ENCODE measurements at places on chromosomes 2 and 18.
A peak's percentile ranks its signal among the peaks of the same experiment; 100 is the strongest.

DNA sequence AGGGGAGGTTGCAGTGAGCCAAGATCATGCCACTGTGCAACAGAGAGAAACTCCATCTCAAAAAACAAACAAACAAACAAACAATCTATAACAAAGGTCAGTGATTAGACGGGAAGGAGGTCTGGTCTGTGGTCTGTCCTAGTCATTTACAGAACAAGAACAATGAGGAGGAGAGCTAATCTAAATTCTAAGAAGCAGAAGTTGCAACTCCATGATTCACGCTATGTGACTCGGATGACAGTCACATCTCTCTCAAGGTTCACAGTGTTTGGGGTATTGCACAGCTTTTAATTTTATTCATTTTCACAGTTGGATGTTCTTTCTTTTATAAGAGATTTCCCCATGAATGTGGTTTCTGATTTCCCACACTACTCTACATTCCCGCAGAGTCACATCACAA is 218.7 kb upstream of the PIEZO2 start:
- no peak for DNase-seq

- no peak for DNase-seq
Measured at GRCh38 chr2:151761687-151762086, 27.4 kb upstream of the NEB start.

DNA sequence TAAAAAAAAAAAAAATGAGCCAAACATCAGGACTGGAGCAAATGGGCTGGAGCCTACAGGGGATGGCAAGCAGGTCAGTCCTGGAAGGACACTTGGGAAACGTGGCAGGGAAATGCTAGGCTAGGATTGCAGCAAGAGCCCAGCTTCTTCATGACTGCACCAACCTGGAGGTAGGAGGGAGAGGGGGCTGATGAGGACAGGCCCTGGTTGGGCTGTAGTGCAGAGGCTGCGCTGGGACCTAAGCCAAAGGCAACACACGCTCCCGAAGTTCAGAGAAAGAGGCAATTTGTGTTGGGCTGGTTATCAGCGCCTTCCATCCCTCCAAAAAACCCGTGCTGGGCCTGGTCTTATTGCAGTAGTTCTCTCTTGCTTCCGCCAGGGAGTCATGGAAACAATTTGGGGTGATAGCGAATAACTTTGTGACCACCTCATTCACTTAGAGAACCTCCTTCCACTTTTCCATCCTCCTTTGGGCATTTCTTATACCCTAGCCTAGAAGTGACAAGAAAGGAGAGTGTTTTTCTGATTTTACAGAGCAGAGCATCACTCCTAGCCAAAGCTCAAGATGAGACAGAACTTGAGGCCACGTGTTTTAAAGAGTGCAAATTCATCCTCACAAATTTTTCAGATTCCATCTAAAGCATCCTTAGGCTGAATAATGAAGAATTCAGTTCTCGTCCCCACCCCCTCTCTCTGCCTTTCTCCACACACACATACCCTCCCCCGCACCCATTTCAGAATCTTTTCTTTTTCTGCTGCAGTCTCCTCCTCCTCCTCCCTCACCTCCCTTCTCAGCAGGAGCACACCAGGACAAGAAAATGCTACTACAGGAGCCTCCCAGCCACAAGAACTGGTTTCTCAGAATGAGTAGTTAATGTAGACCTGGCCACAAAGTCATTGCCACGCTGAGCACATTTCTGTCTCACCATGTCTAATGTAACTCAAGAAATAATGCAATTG is 82.5 kb upstream of the STPG4 start:
- DNase-seq: peak; percentile 76

DNA sequence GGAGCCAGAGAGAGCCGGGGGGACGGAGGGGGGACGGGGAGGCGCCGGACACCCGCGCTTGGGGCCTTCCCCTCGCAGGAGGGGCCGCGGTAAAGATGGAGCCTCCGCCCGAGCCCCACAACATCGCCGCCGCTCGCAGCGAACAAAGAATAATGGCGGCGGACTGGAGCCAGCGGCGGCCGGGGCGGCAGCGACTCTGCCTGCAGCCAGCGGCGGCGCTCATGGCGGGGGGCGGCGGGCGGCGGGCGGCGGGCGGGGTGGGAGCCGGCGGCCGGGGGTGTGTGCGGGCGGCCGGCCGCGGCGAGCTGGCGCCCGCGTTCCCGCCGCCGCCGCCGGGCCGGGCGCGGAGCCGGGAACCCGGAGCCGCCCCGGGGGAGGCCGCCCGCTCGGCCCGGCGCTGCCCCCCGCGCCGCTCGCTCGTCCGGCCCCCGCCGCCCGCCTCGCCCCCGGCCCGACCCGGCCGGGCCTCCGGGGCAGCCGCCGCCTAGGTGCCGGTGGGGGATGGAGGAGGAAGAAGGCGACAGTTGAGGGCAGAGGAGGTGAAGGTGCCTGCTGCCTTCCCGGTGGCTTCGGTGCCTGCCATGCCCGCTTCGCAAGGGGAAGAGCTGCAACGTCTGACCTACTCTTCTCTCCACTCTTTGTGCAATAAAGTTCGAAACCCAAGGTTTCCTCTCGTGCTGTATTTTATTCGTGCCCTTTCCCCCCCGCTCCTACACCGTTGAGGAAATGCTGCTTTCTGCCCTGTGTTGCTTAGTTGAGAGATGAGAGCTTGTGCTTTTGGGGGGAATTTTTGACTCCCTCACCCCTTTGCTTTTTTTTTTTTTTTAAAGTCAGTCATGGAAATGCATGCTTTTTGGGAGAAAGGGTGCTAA is 634 bp downstream of the CREB1 start:
- DNase-seq: peak; percentile 58

- no peak for DNase-seq
Measured at GRCh38 chr2:67516899-67517530, 119.9 kb downstream of the ETAA1 start.

DNA sequence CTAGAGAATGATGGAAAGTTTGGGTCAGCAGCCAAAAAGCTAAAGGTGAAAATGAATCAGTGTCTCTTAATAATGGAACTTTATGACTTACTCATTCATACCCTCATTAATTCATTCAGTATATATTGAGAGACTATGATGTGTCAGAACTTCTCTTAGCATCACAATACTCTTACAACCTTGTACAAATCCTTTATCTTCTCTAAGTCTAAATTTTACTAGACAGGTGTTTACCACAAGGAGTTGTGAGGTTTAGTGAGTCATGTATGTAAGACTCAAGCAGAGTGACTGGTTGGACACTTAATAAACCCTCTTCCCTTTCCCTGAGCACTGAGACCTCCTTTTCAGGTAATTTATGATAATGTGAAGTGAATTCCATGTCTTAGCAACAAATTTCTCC is 129.6 kb downstream of the PPP1R1C start:
- no peak for DNase-seq

- no peak for DNase-seq
Measured at GRCh38 chr2:236608188-236608525, 38.5 kb downstream of the ACKR3 start.

DNA sequence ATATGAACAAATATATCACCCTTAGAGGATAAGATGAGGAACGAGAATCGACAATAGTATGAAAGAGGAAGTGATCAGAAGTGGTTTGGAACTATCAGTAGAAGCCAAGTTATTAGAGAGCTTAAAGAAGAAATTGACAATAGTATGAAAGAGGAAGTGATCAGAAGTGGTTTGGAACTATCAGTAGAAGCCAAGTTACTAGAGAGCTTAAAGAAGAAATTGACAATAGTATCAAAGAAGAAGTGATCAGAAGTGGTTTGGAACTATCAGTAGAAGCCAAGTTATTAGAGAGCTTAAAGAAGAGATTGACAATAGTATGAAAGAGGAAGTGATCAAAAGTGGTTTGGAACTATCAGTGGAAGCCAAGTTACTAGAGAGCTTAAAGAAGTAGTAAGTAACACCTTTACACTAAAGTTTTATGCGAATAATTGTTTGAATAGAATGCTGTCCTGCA is 175.5 kb downstream of the ZNF407 start:
- no peak for DNase-seq

DNA sequence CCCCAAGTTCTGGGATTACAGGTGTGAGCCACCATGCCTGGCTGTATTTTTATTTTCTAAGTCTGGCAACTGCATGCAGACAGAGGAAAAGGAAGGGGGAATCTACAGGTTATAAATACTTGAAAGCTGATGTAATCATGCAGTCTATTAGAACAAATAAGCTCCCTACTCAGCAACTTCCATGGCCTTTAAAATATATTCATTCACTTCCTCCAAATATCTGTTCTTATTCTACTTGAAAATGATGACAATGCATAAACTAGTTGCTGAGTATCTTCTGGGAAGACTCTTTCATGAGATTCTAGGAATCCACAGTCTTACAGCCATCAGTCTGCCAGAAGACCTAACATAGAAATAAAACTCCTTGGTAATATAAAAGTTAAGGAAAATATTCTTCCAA is 66.9 kb upstream of the NCKAP5 start:
- no peak for DNase-seq

GRCh38 chr2:230582851-230583283 is 129.8 kb upstream of the CAB39 start:
- no peak for DNase-seq

- no peak for DNase-seq
Measured at GRCh38 chr2:207107131-207107530, 58.6 kb downstream of the KLF7 start.

- DNase-seq: no peak
Measured at GRCh38 chr2:128838244-128838643, 519.6 kb upstream of the HS6ST1 start.

- DNase-seq: no peak
Measured at GRCh38 chr2:7060631-7061449, 143.6 kb downstream of the RNF144A start.

GRCh38 chr2:143241403-143242088 is 112.3 kb downstream of the ARHGAP15 start:
- DNase-seq: no peak

- DNase-seq: no peak
Measured at GRCh38 chr2:109463236-109463635, 150.5 kb downstream of the SEPTIN10 start.

DNA sequence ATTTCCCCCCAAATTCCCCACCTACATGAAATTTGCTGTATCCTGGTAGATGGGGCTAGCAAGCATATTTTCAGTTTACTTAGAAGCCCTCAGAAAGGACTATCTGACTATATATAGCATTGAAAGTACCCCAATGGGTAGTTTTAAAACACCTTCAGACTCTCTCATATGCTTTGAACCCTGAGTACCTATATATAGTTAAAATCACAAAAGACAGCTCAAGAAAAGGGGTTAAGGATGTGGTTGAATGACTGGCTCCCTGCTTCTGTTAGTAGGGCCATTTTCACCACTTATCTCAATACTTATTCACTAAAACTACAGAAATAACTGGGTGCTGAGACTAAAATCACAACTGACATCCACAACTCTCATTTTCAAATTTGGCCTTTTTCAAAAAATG is 18.5 kb downstream of the WDPCP start:
- no peak for DNase-seq

- no peak for DNase-seq
Measured at GRCh38 chr18:51753365-51754057, 556.0 kb upstream of the MEX3C start.

GRCh38 chr18:49464718-49465598 is 4.5 kb upstream of the DYM start:
- DNase-seq: no peak

- DNase-seq: no peak
Measured at GRCh38 chr18:64119916-64120315, 29.0 kb downstream of the LINC00305 start.

- no peak for DNase-seq
Measured at GRCh38 chr2:228876276-228876675, 394.8 kb downstream of the PID1 start.

DNA sequence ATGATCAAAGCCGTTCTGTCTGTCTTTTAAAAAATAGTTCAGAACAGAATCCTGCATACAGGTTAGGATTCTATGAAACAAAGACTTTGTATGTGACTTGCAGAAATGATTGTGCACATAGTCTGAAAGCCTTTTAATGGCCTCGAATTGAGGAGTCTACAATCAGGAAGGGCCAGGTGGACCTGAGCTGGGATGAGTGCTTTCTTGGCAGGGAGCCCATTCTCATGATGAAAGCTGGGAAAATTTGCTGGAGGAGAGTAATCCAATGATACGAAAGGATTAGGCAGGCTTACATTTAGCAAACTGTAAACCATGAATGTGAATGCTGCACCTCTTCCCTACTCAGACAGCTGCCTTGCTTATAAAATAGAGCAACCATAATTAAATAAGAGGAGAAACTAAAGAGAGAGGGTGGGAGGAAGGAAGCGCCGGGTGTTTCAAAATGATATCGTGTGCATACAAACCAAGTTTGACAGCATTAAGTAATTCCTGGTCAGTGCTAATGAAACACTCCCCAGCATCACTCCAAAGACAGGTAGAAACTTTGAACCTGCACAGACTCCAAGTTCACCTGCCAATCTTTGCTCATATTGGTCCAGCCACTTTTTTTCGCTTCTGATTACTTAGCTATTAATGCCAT is 23.7 kb upstream of the CXCR4 start:
- DNase-seq: no peak

DNA sequence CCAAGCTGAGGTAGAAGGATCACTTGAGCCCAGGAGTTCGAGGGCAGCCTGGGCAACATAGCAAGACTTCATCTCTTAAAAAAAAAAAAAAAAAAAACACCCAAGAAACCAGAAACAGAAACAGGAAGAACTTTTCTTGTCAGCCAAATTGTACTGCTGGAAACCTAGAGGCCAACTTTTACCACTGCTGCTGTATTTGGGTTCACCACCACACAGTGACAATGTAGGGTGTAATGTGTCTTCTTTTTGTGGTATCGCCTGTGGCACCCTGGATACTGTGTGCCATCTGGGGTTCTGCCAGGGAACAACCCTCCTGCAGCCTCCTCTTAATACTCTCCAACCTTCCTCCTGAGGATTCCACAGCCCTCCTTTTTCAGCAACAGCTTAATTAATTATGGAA is 72.6 kb downstream of the STK39 start:
- no peak for DNase-seq

GRCh38 chr18:76468345-76469304 is 26.4 kb downstream of the ZNF516 start:
- DNase-seq: peak; percentile 64

- DNase-seq: no peak
Measured at GRCh38 chr2:50346629-50347357, 685.1 kb downstream of the NRXN1 start.

DNA sequence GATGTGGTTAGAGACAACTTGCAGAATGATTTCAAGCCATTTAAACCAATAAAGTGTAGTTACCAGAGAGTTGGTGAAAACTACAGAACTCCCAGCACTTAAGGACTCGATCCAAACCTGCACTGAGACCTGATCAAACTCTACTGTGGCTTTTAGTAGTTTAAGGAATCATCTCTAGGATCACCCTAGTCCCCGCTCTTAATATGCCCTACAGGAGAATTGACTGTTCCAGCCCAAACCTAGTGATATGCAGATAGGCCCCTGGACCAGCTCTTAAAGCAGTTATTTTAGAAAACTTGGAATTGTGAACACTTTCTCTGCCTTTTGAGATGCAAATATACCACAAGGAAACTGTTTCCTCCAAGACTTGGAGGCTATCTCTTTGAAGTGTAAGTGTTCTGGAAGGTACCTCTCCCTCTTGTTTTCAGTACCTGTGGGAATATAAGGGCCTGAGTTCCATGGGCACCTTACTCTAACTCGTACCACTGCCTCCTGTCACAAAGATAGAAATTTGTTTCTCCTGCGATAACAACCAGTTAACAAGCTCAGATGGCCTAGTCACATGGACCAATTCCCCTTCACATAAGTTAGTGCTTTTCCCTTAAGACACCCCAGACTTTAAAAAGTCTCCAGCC is 1367.2 kb upstream of the SLC39A10 start:
- no peak for DNase-seq

- DNase-seq: no peak
Measured at GRCh38 chr2:120805602-120806001, 69.9 kb downstream of the GLI2 start.
